ENCODE measurements at places on chromosomes 1 and 21. TPM values are rescaled to one million over a fixed set of nuclear protein-coding genes. Genes with fewer than 3 reads are reported as not detected.

DNA sequence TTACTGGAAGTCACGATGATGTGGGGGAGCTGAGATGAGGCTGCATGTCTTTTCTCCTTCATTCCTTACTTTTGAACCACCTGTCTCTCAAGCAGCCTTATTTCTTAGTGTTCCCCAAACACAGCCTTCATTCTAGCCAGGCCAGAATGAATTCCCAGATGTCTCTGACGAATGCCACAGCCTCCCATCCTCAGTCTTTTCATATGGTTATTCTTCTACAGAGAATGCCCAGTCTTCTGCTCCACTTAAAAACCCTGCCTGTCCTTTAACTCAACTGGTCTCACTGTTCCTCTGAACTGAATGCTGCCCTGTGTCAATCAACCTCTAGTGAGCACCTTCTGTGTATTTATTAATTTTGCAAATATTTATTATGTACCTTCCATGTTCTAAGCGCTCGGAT lies 156.2 kb downstream of the PLA2G4A start:
- no peaks in the 10 kb centered on the region for H3K4me1 ChIP-seq
- no peak for DNase-seq
- H3K27me3 ChIP-seq, result no peaks in the 10 kb centered on the region
- H3K27ac ChIP-seq, result no peak overlapping the region
- H3K36me3 ChIP-seq, result no peaks in the 10 kb centered on the region

NUDT17 gene
- total RNA-seq, result 2.7 TPM

- no peak overlapping the region for H3K27ac ChIP-seq
- H3K27me3 ChIP-seq, result no peaks in the 10 kb centered on the region
- DNase-seq, result no peak
- no peak overlapping the region for H3K4me3 ChIP-seq
Measured at GRCh38 chr1:66542811-66543767, 9.1 kb downstream of the SGIP1 start.

DNA sequence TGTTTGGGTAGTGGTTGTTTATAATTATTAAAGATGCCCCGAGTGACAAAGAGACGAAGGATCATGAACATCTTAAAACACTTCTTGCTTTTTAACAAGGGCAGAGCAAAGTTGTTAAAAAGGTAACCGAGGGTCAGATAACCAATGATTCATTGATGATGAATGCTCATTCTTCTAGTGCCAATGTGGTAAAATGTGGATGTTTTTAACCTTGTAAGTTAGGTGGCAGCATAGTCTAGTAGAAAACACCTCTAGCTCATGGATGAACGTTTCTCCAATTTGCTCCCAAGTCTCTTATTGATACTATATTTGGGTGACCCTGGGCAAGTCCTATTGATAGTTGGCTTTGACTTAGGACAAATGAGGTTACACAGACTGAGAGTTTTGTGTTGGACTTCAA lies 167.9 kb downstream of the KIF26B start:
- no peaks in the 10 kb centered on the region for H3K27me3 ChIP-seq
- no peaks in the 10 kb centered on the region for H3K4me1 ChIP-seq
- H3K4me3 ChIP-seq, result no peak overlapping the region
- H3K36me3 ChIP-seq, result no peaks in the 10 kb centered on the region
- DNase-seq, result no peak
- H3K27ac ChIP-seq, result no peak overlapping the region

- H3K4me3 ChIP-seq, result no peak overlapping the region
- H3K36me3 ChIP-seq, result no peaks in the 10 kb centered on the region
- no peak overlapping the region for H3K27ac ChIP-seq
- H3K27me3 ChIP-seq, result no peaks in the 10 kb centered on the region
Measured at GRCh38 chr1:165387505-165387904, 31.0 kb upstream of the LMX1A start.

- no peaks in the 10 kb centered on the region for H3K4me1 ChIP-seq
- H3K36me3 ChIP-seq, result no peaks in the 10 kb centered on the region
- no peak overlapping the region for H3K4me3 ChIP-seq
- no peak overlapping the region for H3K27ac ChIP-seq
- H3K27me3 ChIP-seq, result no peaks in the 10 kb centered on the region
Measured at GRCh38 chr1:239218301-239218700, 168.1 kb upstream of the CHRM3 start.

F5 gene
- not detected for total RNA-seq

GRCh38 chr1:38018864-38019343 lies 6.4 kb downstream of the UTP11 start:
- no peak for DNase-seq
- no peak overlapping the region for H3K27ac ChIP-seq
- peaks cover 43% of the 10 kb centered on the region for H3K36me3 ChIP-seq
- H3K4me1 ChIP-seq, result no peaks in the 10 kb centered on the region
- H3K4me3 ChIP-seq, result no peak overlapping the region
- H3K27me3 ChIP-seq, result no peaks in the 10 kb centered on the region

PAPPA2 gene
- 0.88 TPM for total RNA-seq

DNA sequence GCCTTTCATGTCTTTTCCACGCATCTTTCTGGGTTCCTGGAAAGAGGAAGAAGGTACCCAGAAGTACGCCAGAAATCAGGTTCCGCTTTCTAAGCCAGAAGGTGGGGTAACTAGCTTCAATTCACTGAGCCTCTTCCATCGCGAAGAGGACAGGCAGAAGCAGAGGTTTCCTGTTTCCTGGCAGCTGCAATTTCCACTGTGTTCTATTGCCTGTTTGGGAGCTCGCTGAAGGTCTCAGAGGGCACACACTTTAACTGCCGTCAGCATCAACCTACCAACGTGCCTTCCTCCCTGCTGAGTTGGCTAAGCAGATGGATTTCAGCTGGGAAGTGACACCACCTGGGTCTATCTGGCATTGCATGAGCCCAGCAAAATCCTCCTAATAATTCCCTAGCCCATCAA lies 10.0 kb downstream of the NCF2 start:
- no peak overlapping the region for H3K4me3 ChIP-seq
- no peaks in the 10 kb centered on the region for H3K4me1 ChIP-seq
- DNase-seq, result no peak

DNA sequence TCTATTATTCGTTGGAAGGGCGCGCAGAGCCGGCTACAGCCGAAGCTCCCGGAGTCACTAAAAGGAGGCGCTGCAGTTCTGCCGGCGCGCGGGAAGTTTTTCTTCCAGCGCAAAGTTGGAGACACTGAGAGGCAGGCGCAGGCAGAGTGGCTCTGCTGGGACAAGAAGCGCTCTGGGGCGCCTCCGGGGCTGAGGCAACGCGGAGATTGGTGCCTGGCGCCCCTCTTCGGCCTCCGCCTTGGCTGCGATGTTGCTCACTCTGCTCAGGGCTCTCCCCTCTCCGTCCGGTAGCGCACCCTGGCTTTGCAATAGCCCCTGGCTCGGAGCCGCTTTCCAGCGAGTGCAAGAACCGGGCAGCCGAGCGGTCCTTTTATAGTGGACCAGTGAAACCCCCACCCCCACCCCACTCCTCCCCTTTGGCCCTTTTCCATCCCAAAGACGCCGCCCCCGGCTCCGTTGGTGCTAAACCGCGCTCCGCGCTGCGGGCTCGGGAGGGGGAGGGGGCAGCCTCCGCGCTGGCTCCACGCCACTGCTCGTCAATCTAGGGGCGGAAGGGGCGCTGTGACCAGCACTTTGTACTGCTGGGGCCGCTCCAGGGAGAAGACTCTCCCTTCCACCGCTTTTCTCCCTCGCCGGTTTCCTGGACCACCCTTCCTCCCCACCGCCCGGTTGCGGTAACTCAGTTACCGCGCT lies at the start of gene ADAMTS1:
ADAMTS1 (minus strand) TSS at position 344 of the 693 bp plus-strand sequence. CDS start 455 bp downstream, outside the sequence.
- H3K4me1 ChIP-seq, result peaks cover 12% of the 10 kb centered on the region
- H3K27me3 ChIP-seq, result peaks cover 28% of the 10 kb centered on the region
- H3K4me3 ChIP-seq, result peak within 1 kb of the TSS; percentile 77
- DNase-seq, result peak; percentile 91
- peaks cover 22% of the 10 kb centered on the region for H3K36me3 ChIP-seq

- no peaks in the 10 kb centered on the region for H3K36me3 ChIP-seq
- no peaks in the 10 kb centered on the region for H3K4me1 ChIP-seq
- no peak overlapping the region for H3K27ac ChIP-seq
- no peak overlapping the region for H3K4me3 ChIP-seq
Measured at GRCh38 chr1:171623651-171624331, 1.7 kb downstream of the MYOCOS start.

DNA sequence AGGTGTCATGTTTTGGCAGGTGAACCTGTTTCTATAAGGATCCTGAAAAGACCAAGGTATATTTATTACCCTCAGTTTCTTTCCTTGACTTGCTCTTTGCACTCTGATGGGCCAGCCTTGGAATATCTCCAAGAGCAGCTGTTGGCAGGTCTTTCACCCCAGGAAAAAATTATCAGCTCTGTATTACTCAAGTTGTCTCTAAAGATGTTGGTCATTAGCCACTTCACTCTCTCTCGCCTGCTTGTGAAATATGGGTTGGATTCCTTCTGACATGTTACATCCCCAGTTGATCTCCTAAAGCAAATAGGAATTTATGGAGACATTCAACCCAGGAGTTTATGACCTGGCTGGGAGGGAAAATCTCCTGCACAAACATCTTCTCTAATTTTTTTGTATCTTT lies 85.9 kb downstream of the KCNJ15 start:
- H3K36me3 ChIP-seq, result no peaks in the 10 kb centered on the region
- H3K4me3 ChIP-seq, result no peak overlapping the region
- H3K27ac ChIP-seq, result no peak overlapping the region
- no peaks in the 10 kb centered on the region for H3K27me3 ChIP-seq
- no peaks in the 10 kb centered on the region for H3K4me1 ChIP-seq
- DNase-seq, result no peak

DNA sequence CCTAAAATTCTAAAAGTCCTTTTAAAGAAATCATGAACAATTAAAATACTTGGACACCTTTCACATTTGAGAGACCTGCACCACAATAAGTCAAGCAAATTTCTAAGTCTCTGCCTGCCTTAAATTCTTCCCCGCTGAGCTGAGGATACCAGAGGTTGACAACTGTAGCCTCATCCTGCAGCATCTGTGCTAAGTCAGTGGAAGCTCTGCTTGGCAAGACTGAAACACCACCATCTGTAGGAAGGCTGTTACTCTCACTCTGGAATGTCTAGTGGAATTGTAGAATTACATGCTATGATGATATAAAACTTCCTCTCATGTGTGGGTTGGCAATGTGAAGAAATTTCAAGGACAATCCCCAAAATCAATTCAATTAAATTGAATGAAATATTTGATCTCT lies 1756.5 kb downstream of the NCAM2 start:
- H3K36me3 ChIP-seq, result no peaks in the 10 kb centered on the region
- no peak for DNase-seq
- no peak overlapping the region for H3K27ac ChIP-seq

DNA sequence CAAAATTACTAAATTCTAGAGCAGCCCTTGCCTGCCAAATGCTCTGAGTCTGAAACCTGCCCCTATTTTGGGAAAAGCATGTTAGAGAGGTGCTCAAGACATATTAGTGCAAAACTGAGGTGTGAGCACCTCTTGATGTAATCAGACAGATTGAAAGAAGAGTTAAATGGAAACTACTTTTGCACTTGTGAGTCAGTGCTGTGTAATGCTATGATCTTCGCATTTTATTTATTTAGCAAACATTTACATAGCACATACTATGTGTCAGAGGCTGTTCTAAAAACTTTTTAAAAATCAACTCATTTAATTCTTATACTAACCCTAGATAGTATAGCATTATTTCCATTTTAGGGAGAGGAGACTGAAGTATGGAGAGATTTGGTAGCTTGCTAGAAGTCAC lies 138.1 kb downstream of the ELAVL4 start:
- no peaks in the 10 kb centered on the region for H3K36me3 ChIP-seq
- no peaks in the 10 kb centered on the region for H3K4me1 ChIP-seq
- H3K4me3 ChIP-seq, result no peak overlapping the region

ST6GALNAC5 gene
- total RNA-seq, result 6.2 TPM

DNA sequence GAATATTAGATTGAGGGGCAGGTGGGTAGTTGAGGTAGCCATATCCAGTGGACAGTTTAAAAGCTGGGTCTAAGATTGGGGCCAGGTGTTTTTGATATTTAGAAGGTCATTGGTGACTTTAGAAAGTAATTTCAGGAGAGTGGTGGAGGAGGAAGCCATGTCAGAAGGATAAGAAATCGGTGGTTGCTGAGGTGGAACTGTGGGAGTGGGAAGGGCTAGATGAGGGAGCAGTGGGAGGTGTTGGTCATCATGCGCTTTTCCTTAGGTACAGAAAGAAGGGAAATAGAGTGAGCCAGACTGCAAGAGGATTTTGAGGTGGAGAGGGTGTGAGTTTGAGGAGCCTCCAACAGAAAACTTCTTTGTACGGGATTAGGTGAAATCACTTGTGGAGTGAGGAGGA lies 7.2 kb downstream of the MTR start:
- no peak overlapping the region for H3K27ac ChIP-seq
- no peaks in the 10 kb centered on the region for H3K4me1 ChIP-seq
- DNase-seq, result no peak
- H3K27me3 ChIP-seq, result no peaks in the 10 kb centered on the region
- H3K4me3 ChIP-seq, result no peak overlapping the region

- no peaks in the 10 kb centered on the region for H3K27me3 ChIP-seq
- H3K36me3 ChIP-seq, result no peaks in the 10 kb centered on the region
- no peaks in the 10 kb centered on the region for H3K4me1 ChIP-seq
- no peak overlapping the region for H3K27ac ChIP-seq
- DNase-seq, result no peak
Measured at GRCh38 chr1:172470149-172470548, 26.3 kb upstream of the PIGC start.

LCE3D gene
- total RNA-seq, result not detected

DNA sequence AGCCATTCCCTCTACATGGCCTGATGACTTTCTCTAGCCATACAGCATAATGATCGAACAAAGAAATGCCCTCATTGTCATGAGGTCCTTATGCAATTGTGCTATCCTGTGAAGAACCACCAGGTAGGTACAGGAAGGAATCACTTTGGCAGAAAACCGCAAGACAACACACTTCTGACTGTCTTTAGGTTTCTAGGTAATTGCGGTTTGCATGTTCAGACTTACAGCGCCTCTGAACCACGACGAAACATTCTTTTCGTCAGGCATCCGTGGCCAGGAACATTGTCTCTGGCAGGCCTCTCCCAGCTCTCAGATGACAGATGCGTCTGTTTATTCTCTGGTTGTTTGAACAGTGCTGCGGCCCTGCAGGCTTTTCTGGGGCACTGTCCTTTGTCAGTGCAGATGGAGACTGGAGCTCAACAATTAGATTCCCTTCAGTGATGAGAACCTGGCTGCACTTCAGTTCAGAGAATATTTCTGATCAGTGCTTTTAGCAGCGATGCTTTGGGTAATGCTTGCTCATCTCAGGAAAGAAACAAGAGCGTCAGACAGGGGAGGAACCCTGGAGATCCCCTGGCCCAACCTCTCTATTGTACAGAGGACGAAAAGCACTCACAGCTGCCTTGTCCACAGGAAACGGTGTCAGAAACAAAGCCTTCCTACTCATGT lies 63.4 kb downstream of the B3GALT5 start:
- no peak overlapping the region for H3K27ac ChIP-seq
- no peaks in the 10 kb centered on the region for H3K36me3 ChIP-seq
- H3K27me3 ChIP-seq, result no peaks in the 10 kb centered on the region
- H3K4me3 ChIP-seq, result no peak overlapping the region
